ENCODE measurements at places on chromosomes 3 and 15.

- DNase-seq = no peak
These were observed 104.5 kb downstream of the VGLL4 start for GRCh38 chr3:11539218-11539617.

- DNase-seq = no peak
These were observed 287.3 kb upstream of the GBE1 start for GRCh38 chr3:82048711-82049110.

- DNase-seq = no peak
These were observed 33.0 kb downstream of the SLC12A6 start for GRCh38 chr15:34304613-34305012.

DNA sequence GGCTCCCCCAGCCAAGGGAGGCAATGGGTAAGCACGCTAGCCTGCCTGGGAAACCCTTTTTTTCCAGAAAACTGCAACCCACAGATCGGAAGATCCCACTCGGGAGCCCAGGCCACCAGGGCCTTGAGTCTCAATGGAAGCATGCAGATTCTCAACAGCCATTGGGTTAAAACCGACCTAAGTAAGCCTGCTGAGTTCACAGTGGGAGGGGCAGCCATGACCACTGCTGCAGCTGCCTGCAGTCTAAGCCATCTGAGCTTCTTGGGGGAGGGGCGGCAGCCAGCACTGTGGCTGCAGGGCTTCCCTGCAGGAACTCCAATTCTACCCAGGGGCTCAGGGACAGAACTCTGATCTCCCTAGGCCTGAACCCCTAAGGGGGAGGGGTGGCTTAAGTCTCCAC is 82.0 kb downstream of the DPPA2 start:
- DNase-seq = no peak

- no peak for DNase-seq
These were observed 309.1 kb downstream of the TUSC7 start for GRCh38 chr3:117018655-117019054.

- no peak for DNase-seq
These were observed 125.6 kb downstream of the SRGAP3 start for GRCh38 chr3:9123840-9124239.

GRCh38 chr3:32837789-32838188 is 20.0 kb downstream of the TRIM71 start:
- DNase-seq = no peak

- no peak for DNase-seq
These were observed 235.7 kb downstream of the SATB1 start for GRCh38 chr3:18189282-18190050.

DNA sequence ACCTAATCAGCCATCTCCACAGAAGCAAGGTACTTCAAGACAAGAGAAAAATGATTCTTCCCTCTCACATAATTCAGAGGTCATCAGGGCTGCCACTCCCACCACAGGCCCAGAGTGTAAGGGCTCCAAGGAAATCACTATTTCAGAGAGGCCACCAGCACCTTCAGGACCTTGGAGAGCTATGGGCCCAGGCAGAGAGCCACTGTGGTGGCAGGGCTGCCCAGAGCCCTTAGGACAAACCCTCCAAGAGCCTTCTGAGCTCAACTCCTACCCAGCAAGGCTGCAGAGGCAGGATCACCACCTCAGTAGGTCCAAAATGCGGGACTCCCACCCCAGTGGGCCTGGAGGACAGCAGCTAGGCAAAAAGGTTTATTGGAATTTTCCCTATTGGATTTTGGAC is 17.9 kb upstream of the FAN1 start:
- DNase-seq = no peak

DNA sequence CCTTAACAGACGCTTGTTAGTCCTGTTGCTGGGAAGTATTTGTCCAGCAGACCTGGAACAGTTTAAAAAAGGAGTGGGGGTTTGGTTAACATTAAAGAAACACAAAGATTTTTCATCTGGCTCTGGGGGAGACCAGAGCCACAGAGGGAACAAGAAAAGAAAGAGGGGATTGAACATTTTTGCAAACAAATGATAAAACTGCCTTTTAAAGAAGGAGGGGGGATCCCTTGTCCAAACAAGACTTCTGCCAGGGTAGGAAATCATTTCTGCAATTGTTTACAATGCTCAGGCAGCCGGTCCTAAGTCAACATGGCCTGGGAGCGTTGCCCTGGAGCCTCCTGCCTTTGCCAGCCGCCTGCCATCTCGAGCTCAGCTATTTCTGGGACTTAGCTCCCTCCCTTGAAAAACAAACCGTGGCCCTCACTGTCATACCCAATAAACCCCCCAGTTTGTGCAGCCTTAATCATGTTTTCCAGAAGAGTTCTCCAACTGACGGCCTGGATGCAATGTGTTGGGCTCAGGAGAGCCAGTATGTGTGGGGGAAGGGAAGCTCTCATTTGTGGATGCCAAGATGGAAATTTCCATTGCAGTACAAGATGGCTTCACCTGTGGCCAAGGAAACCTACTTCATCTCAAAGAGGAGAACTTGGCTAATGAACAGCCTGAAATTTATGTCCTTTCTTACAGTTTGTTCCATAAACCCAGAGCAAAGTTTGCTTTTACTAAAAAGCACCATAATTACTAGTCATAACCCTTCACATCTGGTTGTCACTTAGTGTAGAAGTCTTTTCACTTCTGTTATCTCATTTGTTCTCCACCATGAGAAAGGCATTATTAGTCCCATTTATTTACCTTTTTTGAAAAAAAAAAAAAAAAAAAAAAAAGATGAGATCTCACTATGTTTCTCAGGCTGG is 75.9 kb upstream of the RNU6-1 start:
- DNase-seq = no peak

DNA sequence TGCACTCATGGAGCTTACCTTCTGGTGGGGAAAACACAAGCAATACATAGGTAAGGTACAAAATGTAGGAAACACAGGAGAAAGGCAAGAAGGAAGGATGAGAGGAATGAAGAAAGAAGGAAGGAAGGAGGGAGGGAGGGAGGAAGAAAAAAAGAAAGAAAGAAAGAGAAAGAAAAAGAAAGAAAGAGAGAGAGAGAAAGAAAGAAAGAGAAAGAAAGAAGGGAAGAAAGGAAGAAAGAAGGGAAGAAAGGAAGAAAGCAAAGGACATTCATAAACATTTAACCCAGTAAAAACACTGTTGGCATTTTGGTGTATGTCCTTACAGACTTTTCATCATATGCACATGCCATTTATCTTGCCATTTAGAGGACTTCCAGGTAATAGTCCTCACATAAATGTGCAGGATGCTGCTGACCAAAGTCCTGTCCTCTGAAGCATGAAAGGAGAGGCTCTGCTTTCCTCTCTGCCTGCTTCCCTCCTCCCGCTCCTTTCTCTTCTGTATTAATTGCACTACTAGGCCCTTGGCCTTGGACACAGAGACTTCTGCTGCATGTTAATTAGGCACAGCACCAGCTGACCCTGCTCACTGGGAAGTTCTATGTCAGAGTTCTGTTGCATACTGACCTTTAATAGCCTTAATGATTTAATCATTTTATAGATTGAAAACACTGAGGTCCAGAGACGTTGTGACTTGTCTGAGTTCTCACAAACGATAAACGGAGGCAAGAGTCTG is 29.7 kb upstream of the NDUFB4 start:
- no peak for DNase-seq

GRCh38 chr3:138394156-138394555 is 40.3 kb upstream of the ESYT3 start:
- no peak for DNase-seq

DNA sequence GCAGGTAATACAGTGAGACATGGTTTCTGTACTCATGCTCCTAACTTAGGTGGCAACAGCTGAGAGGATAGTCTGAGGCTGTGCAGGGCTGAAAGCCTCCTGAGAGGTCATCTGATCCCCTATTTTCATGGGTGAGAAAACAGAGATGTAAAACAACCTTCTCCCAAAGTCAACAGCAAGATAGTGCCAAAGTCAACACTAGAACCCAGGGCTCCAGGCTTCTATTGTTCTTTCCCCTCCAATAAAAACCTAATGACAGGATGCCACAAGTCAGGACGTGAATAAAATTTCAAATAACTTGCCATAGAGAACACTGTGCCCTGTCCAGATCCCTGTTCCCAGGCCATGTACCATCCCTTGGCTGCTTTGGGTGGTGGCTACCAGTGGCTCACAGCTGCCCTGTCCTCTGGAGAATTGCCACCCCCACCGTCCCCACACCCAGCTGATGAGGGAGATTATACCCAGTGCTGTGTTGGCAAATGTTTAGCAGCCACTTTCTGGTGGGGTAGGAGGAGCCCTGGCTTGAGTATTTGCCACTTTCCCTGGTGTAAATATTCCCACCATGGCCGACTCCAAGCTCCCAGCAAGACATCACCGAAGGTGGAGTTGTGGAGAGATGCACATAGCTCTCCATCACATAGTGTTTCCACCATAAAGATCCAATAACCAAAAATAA is 54.8 kb downstream of the SRGAP3 start:
- DNase-seq = no peak

DNA sequence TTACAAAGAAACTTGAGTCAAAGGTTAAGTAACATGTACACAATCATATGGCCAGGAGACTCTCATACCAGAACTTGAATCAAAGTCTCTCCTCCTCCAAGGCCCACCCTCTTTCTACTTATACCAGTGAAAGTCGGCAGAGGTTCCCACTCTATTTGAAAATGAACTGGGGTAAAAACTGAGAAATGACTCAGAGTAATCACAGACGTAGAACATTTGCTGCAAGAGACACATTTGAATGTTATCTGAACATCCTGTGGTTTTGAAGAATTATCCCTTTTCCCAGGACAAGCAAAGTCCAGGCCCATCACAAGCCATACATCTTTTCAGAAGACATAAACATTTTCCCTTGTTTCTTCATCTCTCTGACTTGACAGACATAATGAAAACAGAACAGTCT is 55.8 kb downstream of the SHOX2 start:
- no peak for DNase-seq
